ENCODE measurements at places on chromosomes 7 and 10.

DNA sequence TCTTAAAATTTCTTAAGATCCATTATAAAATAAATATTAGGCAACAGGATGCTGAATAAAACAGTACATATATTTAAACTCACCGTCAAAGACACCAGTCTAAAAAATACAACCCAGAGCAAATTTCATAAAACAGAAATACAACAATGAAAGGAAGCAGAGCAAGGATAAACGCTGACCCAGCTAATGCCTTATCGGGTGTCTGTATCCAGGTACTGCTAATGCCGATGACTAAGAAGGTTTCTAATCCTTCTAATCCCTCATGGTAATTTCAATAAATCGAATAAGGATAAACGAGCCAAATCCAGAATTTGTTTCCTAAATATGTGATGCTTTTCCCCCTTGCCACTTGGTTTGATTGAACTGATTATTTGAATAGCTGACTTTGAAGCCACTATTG, 1.7 kb downstream of the HYCC1 start:
- no peak for DNase-seq

GRCh38 chr10:79103129-79103528, 34.4 kb downstream of the ZMIZ1 start:
- no peak for DNase-seq

DNA sequence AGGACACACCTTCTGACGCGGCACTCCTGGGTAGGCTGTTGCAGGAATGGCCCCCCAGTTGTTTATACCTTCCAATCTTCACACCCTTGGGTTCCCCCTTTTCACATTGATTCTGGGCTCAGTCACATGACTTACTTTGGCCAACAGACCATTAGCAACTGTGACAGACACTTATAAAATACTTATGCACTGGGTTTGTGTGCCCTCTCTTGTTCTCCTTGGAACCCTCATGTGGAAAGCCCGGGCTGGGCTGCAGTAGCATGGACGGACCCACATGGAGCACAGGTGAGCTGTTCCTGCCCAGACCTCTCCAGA, 69.0 kb downstream of the ATXN7L1 start:
- DNase-seq = no peak

- no peak for DNase-seq
Observed at GRCh38 chr10:120076996-120077706, 184.6 kb downstream of the SEC23IP start.

DNA sequence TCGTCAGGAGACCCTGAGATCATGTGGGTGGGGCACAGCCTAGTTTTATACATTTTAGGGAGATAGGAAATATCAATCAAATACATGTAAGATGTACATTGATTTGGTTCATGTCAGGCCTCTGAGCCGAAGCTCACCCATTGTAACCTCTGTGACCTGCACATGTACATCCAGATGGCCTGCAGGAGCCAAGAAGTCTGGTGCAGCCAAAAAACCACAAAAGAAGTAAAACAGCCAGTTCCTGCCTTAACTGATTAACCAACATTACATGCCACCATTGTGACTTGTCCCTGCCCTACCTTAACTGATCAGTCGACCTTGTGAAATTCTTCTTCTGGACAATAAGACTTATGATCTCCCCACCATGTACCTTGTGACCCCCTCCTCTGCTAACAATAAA, 16.0 kb upstream of the LRRC61 start:
- DNase-seq = no peak

DNA sequence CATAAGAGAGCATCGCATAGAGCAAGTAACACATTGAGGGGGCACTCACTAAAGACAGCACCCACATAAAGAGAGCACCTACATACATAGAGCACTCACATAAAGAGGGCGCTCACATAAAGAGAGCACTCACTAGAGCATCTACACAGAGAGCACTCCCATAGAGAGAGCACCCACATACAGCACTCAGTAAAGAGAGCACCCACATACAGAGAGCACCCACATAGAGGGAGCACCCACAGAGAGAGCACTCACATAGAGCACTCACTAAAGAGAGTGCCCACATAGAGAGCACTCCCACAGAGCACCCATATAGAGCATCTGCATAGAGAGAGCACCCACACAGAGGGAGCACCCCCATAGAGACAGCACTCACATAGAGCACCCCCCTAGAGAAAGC, 47.8 kb downstream of the INSIG1 start:
- no peak for DNase-seq

DNA sequence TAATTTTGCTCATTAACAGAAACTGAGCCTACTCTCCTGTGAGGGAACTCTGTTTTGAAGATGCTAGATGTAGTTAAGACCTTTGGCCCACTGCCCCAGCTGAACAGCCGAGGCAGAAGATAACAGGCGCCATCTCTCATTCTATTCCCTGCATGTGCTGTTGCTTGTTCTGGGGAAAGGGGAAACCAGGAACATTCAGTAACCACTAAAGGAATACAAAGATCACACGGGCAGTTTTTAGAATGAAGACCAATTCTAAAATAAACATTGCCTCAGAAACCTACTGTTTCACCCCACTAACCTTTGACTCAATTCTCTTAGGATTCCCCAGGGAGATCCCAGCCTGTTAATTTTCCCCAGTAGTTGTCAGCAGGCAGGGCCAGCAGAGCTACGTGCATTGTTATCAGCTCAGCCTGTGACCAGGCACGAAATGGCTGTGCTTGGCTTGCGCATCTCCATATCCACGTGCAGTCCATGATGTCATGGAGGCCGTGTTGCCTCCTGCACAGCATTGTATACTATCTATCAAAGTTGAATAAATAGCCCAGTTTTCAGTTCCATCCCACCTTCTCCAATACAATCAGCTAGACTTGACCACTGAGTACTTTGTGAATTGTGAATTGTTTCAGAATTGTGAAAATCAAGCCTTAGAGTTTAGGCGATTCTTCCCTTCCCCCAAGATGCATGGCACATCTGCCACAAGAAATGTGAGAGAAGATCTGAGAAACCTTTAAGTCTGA, 36.0 kb downstream of the ANK3 start:
- DNase-seq = no peak

GRCh38 chr7:146961617-146962016, 845.0 kb downstream of the CNTNAP2 start:
- peak; percentile 81 for DNase-seq
